ENCODE measurements at places on chromosomes 7 and 10.
A peak's percentile ranks its signal among the peaks of the same experiment; 100 is the strongest.

DNA sequence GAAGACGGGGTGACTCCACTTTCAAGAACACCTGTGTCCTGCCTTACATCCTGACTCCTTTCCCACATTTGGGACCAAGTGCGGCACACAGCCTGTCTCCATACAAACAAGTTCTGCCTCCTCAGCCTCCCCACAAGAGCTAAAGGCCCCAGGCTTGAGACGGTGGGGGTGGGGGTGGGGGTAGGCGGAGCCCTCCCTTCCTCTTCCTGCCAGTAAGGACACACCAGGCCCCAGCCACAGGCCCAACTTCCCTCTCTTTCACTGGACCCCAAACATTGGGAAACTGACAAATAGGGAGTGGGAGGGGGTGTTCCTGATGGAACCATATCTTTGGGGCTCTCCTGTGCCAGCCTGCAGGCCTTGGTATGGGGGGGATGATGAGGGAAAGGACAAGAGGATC, 4.6 kb downstream of the CDK5 start:
- no peak for DNase-seq

DNA sequence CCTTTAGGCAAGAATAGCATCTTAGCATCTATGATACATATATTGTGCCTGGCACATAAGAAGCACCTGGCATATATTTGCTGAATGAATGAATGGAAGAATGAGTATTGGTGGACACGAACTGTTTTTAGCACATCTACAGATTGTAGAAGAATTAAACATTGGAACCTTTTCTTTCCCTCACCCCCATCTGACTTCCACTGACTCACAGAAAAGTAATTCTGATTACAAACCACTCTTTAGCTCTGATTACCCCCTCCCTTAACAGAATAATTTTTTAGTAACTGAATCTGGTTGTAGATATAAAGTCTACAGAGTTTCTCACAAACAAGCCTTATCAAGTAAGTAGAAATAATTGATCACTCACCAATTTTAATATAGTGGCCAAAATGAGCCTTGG, 31.9 kb downstream of the SLC26A4 start:
- no peak for DNase-seq

DNA sequence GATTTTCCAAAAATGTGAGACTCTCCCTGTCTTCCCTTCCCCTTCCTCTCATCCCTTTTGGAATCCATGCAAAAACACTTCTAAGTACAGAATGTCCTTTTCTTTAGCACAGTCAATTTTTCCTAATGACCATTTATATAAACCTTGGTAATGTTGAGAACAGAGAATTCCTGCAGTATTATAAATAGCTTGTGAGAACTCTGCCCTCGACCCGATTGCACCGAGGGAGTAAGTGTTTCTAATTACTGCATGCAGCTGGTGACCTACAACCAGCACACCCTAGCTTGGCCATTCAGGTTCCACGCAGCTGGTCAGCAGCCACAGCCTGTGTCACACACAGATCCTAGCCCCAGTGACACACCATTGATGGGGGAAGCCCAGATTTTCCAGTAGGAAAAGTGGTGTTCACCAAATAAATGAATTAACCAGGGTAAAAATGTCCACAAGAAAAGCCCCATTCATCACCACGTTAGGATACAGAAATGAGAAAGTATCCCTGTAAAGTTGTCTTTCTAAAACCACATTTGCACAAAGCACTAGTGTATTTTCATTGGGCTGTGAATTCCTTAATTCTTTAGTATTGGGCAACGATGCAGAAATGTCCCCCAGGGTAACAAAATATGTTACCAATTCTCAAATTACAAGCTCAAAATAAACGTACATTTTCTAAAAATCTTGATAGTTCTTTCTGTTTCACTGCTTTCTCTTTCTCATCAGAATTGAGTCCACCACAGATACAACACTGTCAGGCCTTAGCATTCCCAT, 499.0 kb upstream of the KLF6 start:
- DNase-seq: no peak

- peak; percentile 72 for DNase-seq
These were observed 31.6 kb downstream of the OGDH start for GRCh38 chr7:44637788-44638594.

- no peak for DNase-seq
These were observed 326.3 kb downstream of the DNAJB6 start for GRCh38 chr7:157662981-157663716.

DNA sequence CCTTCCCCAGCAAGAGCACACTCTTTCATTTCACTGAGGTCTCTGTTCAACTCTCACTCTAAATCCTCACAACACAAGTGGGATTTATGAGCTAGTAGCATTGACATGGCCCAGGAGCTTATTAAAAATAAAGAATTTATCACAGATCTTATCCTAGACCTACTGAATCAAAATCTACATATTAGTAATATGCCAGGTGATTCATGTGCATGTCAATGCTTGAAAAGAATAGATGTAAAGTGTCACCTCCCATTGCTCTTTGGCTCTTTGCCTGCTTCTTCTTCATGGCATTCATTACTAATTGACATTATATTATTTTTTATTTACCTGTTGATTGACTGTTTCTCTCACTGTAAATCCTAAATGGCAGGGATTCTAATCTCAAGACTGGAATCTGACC, 459.2 kb upstream of the LRRTM3 start:
- DNase-seq: no peak

- DNase-seq: no peak
These were observed 63.7 kb upstream of the IL6 start for GRCh38 chr7:22663357-22663718.

DNA sequence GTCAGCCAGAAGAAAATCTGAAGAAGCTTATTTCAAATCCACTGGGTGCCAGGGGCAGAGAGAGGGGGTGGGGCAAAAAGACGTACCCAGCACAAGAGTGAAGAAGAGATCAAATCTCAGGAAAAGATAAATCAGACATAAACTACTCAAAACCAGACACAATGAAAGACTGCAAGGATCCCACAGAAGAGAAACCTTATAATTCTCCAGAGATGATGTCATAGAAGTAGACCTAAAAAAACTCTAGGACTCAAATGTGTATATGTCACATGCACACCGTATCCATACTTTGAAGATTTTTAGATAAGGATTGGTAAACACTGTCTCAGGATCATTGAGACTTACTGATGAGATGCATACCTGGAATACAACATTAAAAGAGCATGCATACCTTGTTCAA, 98.5 kb upstream of the PIK3CG start:
- no peak for DNase-seq

GRCh38 chr10:27446091-27446918, 57.8 kb upstream of the RAB18 start:
- no peak for DNase-seq

DNA sequence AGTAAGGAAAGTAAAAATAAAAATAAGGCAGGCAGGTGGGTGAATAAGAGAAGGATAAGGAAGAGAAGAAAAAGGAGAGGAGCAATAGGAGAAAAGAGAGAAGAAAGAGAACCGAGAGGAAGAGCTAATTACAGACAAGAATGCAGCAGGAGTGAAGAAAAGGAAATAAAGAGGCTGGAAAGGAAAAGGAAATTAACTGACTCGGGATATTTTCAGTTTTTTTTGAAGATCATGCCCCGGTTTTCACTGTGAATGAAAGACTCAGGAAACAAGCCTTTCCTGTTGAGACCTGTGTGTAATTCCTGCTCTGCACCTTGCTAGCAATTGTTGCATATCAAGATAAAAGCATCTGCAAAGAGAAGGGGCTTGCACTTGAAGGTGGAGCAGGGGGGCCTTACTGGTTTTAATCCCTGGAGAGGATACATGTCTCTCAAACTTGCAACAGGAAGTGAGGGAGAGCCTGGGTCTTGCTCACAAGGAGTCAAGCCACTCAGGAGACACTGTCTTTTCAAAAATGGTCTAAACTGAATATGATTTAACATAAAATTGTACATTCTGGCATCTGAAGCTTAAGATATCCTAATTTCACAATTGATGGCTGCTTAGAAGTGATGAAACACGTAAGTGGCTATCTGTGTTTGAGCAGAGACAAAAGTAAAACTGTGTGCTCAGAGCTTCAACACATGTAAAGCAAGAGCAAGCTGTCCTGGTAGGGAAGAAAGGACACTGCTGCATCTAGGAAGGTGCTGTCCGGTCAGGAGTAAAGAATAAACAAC, 157.6 kb downstream of the FAM107B start:
- no peak for DNase-seq

DNA sequence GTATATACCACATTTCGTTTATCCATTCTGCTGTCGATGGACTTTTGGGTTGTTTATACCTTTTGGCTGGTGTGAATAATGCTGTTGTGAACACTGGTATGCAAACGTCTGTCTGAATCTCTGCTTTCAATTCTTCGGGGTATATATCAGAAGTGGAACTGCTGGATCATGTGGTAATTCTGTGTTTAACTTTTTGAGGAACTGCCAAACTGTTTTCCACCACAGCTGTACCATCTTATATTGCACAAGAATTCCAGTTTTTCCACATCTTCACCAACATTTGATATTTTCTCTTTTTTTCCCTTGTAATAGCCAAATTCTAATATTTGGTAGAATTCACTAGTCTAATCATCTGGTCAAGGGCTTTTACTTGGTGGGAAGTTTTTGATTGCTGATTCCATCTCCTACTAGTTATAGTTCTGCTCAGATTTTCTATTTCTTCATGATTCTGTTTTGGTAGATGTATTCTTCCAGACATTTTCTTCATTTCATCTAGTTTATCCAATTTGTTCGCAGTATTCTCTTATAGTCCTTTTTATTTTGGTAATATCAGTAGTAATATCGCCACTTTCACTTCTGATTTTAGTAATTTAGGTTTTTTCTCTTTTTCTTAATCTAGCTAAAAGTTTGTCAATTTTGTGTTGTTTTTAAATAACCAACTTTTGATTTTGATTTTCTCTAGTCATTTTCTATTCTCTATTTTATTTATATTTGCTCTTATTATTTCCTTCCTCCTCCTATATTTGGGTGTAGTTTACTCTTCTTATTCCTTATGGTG, 271.2 kb downstream of the ZEB1 start:
- no peak for DNase-seq

- no peak for DNase-seq
These were observed 74.0 kb downstream of the INHBA start for GRCh38 chr7:41628901-41629300.

GRCh38 chr7:47390914-47391313, 191.0 kb downstream of the TNS3 start:
- DNase-seq: no peak

DNA sequence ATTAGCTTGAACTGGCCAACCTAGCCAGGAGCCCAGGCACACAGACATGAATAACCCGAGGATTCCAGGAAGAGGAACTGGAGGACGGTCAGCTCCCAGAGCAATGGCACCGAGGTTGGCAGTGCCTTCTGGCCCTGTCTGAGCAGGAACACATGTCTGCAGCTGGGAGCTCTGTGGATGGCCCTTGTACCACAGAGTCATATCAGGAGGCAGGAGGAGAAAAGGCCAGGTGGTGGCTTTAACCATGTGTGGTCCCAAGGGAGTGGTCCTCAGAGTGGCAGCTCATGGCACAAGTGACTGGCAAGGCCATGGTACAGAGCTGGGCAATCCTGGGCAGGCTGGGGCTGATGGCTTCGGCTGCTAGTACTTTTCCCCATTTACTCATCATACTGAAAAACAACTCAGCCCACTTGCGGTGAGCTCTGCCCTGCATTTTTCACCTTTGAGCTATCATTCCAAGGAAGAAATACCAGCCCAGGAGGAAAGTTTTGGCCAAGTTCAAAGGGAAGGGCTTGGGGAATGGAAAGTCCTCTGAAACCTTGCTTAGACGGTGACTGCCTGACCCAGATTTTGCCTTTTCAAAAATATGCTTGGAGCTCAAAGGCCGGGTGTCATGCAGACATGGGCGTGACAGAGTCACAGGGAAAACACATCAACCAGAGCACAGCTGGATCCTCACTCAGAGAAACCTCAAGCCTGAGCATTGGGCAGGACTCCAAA, 25.7 kb upstream of the LOXL4 start:
- no peak for DNase-seq

GRCh38 chr7:159143780-159144757, 598 bp downstream of the VIPR2 start:
- no peak for DNase-seq

GRCh38 chr10:19209319-19209718, 160.7 kb downstream of the MALRD1 start:
- no peak for DNase-seq

DNA sequence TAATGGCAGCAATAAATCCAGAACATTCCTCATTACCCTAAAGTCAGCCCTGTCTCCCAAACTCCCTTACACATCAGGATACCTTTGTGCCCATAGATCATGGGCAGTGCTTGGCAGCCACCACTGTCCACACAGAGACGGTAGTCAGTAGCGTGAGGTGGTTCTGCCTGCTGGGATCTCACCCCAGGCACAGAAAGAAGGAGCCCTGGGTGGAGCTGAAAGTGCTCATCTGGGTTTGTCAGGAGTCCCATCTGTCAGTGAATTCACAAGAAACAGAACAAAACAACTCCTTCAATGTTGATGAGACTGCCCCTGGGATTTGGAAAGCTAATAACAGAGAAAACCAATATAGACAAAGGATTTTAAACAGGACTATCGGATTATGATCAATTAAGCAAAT, 90.2 kb upstream of the PRSS58 start:
- DNase-seq: no peak
